A549 treated with CpdA at 1 μM for 4 hours (cell line): ENCODE measurements at places on chromosomes 11 and 22. TPM values are rescaled to one million over a fixed set of nuclear protein-coding genes. Genes with fewer than 3 reads are reported as not detected.

PRR33 gene
- total RNA-seq: 0.02 TPM in 1 of 5 replicates, not detected in the others

HPX gene
- 0.31 to 0.65 TPM (median 0.55 TPM) in 5 replicates for total RNA-seq

MSANTD4 gene
- total RNA-seq: 8.2 to 12.7 TPM (median 8.7 TPM) in 5 replicates

MIOX gene
- total RNA-seq: 0.05 TPM in 1 of 5 replicates, not detected in the others

LGALS12 gene
- total RNA-seq: not detected in 5 replicates

ZP1 gene
- total RNA-seq: 0.11 to 0.23 TPM (median 0.16 TPM) in 4 of 5 replicates, not detected in the other

APOA4 gene
- not detected in 5 replicates for total RNA-seq

KREMEN1 gene
- 2.3 to 3.6 TPM (median 3.4 TPM) in 5 replicates for total RNA-seq

CHRM1 gene
- total RNA-seq: 0.06 to 0.20 TPM in 2 of 5 replicates, not detected in the others

KRTAP5-9 gene
- 0.05 to 0.12 TPM in 2 of 5 replicates, not detected in the others for total RNA-seq

TUBA8 gene
- total RNA-seq: 0.30 to 0.78 TPM (median 0.55 TPM) in 5 replicates

RHBDD3 gene
- total RNA-seq: 21.5 to 31.6 TPM (median 30.2 TPM) in 5 replicates

MGAT3 gene
- 0.30 to 0.42 TPM (median 0.35 TPM) in 5 replicates for total RNA-seq

CAPN5 gene
- 6.3 to 9.5 TPM (median 7.7 TPM) in 5 replicates for total RNA-seq

CARNS1 gene
- total RNA-seq: 0.12 to 0.24 TPM (median 0.16 TPM) in 5 replicates

MISFA gene
- total RNA-seq: 2.0 to 2.8 TPM (median 2.0 TPM) in 5 replicates

RIMBP3B gene
- 0.48 to 0.72 TPM (median 0.57 TPM) in 5 replicates for total RNA-seq

TH gene
- 0.09 TPM in 1 of 5 replicates, not detected in the others for total RNA-seq

KIF18A gene
- 13.5 to 20.7 TPM (median 15.2 TPM) in 5 replicates for total RNA-seq

TMEM191B gene
- total RNA-seq: 0.26 to 1.2 TPM (median 0.79 TPM) in 4 of 5 replicates, not detected in the other

DSCAML1 gene
- 0.13 to 0.37 TPM (median 0.29 TPM) in 5 replicates for total RNA-seq

TMEM86A gene
- 0.31 to 0.64 TPM (median 0.58 TPM) in 5 replicates for total RNA-seq

IL10RA gene
- 0.05 to 0.08 TPM (median 0.05 TPM) in 4 of 5 replicates, not detected in the other for total RNA-seq

KCNJ1 gene
- total RNA-seq: not detected in 5 replicates

ALDH3B1 gene
- 110 to 131 TPM (median 118 TPM) in 5 replicates for total RNA-seq

TRIM22 gene
- total RNA-seq: 0.57 to 1.1 TPM (median 0.82 TPM) in 5 replicates

MPEG1 gene
- total RNA-seq: not detected in 5 replicates

OR51B5 gene
- total RNA-seq: 0.03 TPM in 1 of 5 replicates, not detected in the others

OR5I1 gene
- total RNA-seq: not detected in 5 replicates

C11orf87 gene
- 0.01 to 0.03 TPM (median 0.02 TPM) in 3 of 5 replicates, not detected in the others for total RNA-seq

NXPE4 gene
- total RNA-seq: not detected in 5 replicates

APLP2 gene
- 159 to 198 TPM (median 185 TPM) in 5 replicates for total RNA-seq

CCND1 gene
- total RNA-seq: 194 to 241 TPM (median 205 TPM) in 5 replicates

CBX7 gene
- 0.79 to 1.5 TPM (median 1.2 TPM) in 5 replicates for total RNA-seq

ZNF143 gene
- total RNA-seq: 12.1 to 16.3 TPM (median 13.6 TPM) in 5 replicates

KRTAP5-7 gene
- total RNA-seq: not detected in 5 replicates

SERHL2 gene
- 0.12 to 0.33 TPM (median 0.22 TPM) in 5 replicates for total RNA-seq

USP2 gene
- 0.24 to 0.60 TPM (median 0.45 TPM) in 5 replicates for total RNA-seq

BTG4 gene
- total RNA-seq: 0.09 to 0.22 TPM (median 0.11 TPM) in 3 of 5 replicates, not detected in the others

NAALAD2 gene
- total RNA-seq: not detected in 5 replicates

NPAS4 gene
- not detected in 5 replicates for total RNA-seq
